ENCODE measurements at places on chromosomes 6 and 20.

DNA sequence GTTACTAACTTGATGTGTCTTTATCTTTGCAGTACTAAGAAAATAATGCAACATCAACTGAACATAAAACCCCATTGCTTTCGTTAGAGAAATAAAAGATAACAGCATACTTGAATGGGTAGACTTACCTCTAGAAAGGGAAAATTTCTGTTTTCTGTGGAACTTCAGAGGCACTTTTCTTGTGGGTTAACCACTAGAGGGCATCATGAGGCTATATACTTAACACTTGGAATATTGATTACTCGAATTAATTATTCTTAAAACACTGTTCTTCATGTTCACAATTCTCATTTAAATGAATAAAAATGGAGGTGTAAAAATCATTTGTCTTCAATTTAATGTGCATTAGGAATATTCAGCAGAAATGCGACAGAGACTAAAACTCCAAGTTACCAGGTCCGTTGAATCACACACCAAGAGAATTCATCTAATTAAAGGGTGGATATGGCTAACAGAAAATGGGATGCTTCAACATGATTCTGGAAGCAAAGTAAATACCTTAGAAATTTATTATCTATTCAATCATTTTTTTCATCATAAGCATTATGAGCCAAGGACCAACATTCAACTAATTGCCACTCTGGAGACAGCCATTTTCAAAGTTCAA lies 330.8 kb upstream of the PREP start:
- DNase-seq: peak; percentile 58

DNA sequence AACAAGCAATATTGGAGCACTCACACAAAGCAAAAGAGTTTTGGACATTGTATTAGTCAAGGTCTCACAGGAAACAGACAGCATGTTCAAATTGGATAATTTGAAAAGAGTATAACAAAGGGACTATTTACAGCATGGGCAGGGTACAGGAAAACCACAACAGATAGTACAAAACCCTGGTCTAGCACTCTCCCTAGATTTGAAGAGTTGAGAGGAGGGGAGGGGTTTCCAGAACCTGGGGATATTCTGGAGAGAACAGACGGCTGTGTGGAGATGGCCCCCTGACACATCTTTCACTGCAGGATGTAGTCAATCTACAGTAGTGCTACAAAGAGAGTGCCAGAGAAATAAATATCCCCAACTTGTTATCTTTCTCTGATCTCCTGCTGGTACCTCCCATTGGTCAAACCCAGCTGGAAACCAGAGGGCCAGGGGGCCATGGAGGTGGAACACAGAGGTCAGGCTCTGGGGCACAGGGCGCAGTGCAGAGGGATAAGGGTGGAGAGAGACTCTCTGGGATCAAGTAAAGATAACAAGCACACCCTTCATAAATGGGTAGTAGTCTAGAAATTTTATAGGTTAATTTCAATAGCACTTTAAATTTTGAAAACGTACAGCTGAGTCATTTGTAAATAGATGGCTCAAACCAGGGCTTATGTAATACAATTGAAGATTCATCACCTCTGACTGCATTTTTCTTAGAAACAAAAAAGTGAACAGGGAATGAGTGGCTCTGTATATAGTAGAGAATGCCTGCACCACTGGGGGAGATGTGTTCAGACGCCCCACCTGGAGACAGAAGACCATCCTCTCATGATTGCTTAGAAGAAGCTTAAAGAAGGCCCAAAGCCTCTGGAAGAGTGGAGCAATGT lies 25.7 kb downstream of the RCAN2 start:
- DNase-seq: no peak

GRCh38 chr20:49880177-49880576 lies 35.2 kb downstream of the SPATA2 start:
- DNase-seq: peak; percentile 61

- no peak for DNase-seq
Measured at GRCh38 chr20:53045941-53046340, 73.8 kb downstream of the TSHZ2 start.

GRCh38 chr20:3660262-3661059 lies 2.7 kb downstream of the GFRA4 start:
- no peak for DNase-seq

- DNase-seq: no peak
Measured at GRCh38 chr6:90386399-90387382, 90.0 kb upstream of the BACH2 start.

DNA sequence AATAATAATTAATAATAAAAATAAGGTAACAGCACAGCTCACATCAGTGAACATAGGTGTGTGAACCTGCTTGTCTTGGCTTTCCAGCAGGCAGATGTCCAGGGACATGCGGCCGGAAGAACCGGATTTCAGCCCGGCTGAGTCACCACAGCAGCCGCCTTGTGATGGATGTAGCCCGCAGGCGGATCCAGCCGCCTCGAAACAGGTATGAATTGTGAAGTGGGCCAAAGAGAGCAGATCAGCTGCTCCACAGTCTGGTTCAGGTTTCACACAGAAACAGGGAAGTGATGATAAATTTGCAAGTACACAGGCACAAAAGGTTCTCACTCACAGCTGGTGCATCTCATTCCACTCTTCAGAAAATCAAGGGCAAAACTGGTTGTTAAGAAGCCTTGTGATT lies 55.1 kb downstream of the ID4 start:
- no peak for DNase-seq

GRCh38 chr6:36418558-36418957 lies 24.1 kb downstream of the PXT1 start:
- no peak for DNase-seq

GRCh38 chr6:143007646-143008045 lies 53.0 kb upstream of the AIG1 start:
- DNase-seq: no peak

DNA sequence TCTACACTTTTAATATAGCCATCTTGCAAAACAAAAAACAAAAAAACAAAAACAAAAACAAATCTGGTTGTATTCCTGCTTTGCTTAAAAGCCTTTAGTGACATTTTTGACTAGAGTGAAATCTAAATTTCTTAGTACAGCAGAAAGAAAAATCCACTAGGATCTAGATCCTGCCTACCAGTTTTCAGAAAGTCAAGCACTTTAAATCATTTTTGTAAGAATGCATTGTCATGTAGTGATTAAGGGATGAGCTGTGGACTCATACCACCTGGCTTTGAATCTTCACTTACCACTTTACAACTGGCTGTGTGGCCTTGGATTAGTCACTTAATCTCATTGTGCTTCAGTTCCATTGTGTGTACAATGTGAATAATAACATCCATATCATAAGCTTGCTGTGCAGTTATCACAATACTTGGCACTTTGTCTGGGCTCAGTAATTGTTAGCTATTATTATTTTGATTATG lies 4.0 kb downstream of the MKKS start:
- no peak for DNase-seq

DNA sequence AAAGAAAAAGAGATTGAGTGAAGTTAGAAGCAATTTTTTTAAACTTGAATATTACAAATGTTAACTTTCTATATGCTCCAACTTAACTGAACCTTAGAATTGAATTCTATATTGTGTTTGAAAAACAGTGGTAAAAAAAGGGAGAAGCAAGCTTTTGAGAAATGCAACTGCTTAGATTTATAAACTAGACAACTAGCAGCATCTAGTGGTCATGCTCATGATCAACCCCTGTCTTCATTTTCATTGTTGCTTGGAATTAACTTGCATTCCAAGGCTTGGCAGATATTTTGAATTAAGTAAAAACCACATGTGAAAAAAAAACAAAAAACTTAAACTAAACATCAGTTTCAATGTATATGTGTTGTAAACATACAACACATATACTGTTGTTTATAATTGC lies 113.1 kb downstream of the C6orf58 start:
- peak; percentile 47 for DNase-seq

GRCh38 chr6:786946-787763 lies 94.2 kb upstream of the EXOC2 start:
- no peak for DNase-seq

DNA sequence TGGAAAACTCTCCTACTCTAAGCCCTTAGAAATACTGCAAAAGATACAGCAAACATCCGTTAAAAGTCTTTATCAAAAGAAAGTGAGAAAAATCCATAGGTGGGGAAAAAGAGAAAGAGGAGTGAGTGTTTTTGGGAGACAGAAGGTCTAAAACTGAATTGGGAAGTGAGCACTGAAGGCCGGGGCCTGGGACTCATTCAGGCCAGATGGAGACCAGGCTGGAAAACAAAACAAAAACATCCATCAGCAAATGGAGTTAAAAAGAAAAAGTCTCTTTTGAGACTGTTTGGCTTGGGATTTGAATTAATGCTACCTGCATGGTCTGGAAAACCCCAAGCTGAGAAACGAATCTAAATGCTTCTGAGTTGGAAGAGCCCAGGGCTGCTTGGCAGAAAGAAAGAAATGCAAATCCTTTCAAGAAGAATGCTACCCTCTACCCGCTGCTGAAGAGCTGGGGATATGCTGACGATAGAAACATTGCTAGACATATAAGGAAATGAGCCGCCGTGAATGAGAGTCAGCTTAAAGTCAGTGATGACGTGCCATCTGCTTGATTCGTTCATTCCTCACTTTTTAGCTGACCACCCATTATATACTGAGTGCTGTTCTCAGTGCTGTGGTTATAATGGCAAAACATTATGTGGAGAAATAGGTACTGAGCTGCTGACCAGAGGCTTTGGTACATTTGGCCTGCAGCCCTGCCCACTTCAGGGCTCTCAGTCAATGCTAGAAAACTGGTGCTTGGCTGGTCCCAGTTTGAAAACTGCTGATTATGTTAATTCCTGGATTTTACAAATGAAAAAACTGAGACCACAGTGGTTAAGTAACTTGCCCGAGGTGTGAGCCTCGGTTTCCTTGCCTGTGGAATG lies 28.0 kb upstream of the TULP4 start:
- DNase-seq: peak; percentile 96

DNA sequence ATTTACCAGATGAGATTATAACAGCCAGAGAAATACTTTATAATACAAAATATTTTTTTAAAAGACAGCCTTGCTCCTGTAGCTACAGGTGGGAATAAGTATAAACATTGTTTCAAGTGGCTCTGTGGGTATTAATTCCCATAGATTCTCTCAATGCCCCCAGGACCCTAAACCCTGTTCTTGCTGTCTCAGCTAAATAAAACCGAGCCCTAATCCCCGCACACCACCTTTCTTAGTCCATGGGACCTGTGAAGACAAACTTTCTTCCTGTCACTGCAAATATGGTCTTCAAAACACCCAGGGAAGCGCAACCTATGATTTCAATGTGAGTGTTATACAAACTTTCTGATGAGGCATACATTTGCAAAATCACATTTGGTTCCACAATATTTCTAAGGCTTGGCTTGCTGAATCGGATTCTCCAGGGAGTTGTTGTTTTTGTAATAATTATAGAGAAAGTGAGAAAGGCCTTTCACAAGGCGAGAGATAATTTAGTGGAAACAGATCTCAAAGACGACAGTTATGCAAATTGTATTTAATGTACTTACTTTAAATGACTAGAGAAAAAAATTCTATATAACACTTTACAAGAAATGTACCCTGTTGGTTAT lies 11.1 kb downstream of the SMLR1 start:
- DNase-seq: no peak

GRCh38 chr6:42616716-42617115 lies 52.9 kb downstream of the UBR2 start:
- DNase-seq: no peak

- no peak for DNase-seq
Measured at GRCh38 chr6:15131651-15132061, 114.2 kb upstream of the JARID2 start.

GRCh38 chr20:37314099-37314498 lies 24.6 kb downstream of the MANBAL start:
- DNase-seq: no peak

GRCh38 chr6:15512721-15513120 lies 150.1 kb downstream of the DTNBP1 start:
- DNase-seq: no peak
